ENCODE measurements at places on chromosomes 7 and 10.

DNA sequence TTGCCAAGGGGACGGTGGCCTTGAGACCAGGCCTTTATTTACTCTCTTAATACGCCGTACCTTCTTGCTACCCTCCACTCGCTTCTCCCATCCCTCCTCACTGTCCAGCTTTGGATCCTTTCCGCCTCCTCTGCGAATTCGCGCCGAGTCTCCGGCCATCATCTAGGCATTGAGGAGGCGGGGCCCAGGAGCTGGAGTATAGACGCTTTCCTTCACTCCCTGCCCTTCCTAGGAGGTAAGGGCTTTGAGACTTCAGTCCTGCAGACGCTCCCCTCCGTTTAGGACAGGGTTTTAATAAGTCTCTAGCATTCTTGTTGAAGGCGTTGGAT, 538 bp downstream of the TFAM start:
- no peak for DNase-seq
- no peaks in the 10 kb centered on the region for H3K27me3 ChIP-seq
- H3K36me3 ChIP-seq: peaks cover 7% of the 10 kb centered on the region
- H3K4me3 ChIP-seq: peak overlapping the region; percentile 90
- peak overlapping the region; percentile 67 for H3K27ac ChIP-seq

- no peak overlapping the region for H3K4me3 ChIP-seq
- H3K4me1 ChIP-seq: peaks cover 11% of the 10 kb centered on the region
- H3K36me3 ChIP-seq: no peaks in the 10 kb centered on the region
- H3K27me3 ChIP-seq: no peaks in the 10 kb centered on the region
- H3K27ac ChIP-seq: peak overlapping the region; percentile 57
Measured at GRCh38 chr7:90816511-90817142, 220.5 kb downstream of the CDK14 start.

GRCh38 chr10:44476409-44477045, 91.6 kb upstream of the CXCL12 start:
- no peaks in the 10 kb centered on the region for H3K4me1 ChIP-seq
- no peak overlapping the region for H3K4me3 ChIP-seq
- no peak overlapping the region for H3K27ac ChIP-seq
- no peaks in the 10 kb centered on the region for H3K36me3 ChIP-seq

DNA sequence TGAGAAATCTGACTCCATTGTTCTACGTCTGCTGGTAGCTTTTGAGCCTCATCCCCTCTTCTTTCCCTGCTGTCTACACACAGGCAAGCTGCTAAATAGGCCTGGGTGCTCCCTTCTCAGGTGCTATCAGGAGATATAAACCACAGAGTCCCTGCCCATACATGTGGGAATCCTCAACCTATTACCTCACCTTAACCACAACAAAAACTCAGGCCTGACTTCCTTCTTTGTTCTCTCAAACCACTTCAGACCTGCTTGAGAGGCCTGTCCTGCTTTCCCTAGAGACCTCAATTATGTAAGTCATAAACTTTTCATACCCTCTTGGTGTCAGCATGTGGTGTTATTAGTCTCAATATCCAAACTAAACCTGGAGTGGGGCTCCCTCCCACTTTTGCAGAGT, 75.0 kb upstream of the MAGI2 start:
- no peak overlapping the region for H3K4me3 ChIP-seq
- no peak overlapping the region for H3K27ac ChIP-seq
- H3K36me3 ChIP-seq: no peaks in the 10 kb centered on the region
- no peaks in the 10 kb centered on the region for H3K4me1 ChIP-seq
- H3K27me3 ChIP-seq: no peaks in the 10 kb centered on the region

GRCh38 chr10:113130014-113130641, 180.1 kb downstream of the TCF7L2 start:
- no peaks in the 10 kb centered on the region for H3K36me3 ChIP-seq
- no peak overlapping the region for H3K4me3 ChIP-seq
- no peak for DNase-seq
- H3K27ac ChIP-seq: no peak overlapping the region

GRCh38 chr7:786472-787255, 45.6 kb upstream of the SUN1 start:
- no peak overlapping the region for H3K27ac ChIP-seq
- H3K4me1 ChIP-seq: no peaks in the 10 kb centered on the region
- H3K27me3 ChIP-seq: no peaks in the 10 kb centered on the region
- H3K4me3 ChIP-seq: no peak overlapping the region

- no peak overlapping the region for H3K4me3 ChIP-seq
- peaks cover 12% of the 10 kb centered on the region for H3K4me1 ChIP-seq
- H3K27me3 ChIP-seq: no peaks in the 10 kb centered on the region
- H3K27ac ChIP-seq: no peak overlapping the region
- DNase-seq: no peak
- H3K36me3 ChIP-seq: no peaks in the 10 kb centered on the region
Measured at GRCh38 chr7:134018306-134018705, 108.8 kb upstream of the LRGUK start.

DNA sequence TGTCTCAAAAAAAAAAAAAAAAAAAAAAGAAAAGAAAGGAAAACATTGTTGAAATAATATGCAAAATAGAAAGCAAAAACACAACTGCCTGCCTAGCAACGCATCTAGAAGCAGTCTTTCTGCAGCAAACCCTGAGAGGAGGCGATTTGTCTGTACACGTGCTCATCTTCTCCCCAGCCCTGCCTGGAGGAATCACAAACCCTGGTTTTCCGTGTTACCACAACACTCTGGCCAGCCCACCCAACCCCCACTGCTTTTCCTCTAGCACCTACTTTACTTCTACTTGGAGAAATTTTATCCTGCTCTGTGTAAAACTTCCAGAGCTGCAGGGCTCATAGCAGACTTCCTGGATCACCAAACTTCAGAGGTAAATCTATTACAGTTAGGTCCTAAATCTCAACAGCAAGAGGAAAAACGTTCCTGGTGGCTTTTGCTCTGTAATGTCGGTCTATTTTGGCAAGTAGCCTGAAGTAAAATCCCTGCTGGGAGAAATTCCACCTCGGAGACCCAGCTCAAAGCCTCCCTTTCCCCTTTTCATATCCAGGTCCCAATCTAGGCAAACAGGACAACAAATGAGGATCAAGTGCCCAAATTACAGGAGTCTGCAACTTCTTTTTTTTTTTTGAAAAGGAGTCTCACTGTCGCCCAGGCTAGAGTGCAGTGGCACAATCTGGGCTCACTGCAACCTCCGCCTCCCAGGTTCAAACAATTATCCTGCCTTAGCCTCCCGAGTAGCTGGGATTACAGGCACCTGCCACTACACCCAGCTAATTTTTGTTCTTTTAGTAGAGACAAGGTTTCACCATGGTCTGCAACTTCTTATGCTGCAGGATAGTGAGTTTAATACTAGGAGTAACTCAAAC, 91.6 kb downstream of the DNMBP start:
- H3K4me1 ChIP-seq: peaks cover 37% of the 10 kb centered on the region
- no peak for DNase-seq
- H3K27me3 ChIP-seq: no peaks in the 10 kb centered on the region
- H3K36me3 ChIP-seq: no peaks in the 10 kb centered on the region

All from pancreas (tissue), 10 donors.